ENCODE measurements at places on chromosomes 4 and X. TPM values are rescaled to one million over a fixed set of nuclear protein-coding genes. Genes with fewer than 3 reads are reported as not detected.

GRCh38 chr4:186915816-186916215 is 192.2 kb upstream of the FAT1 start:
- H3K4me3 ChIP-seq: no peak overlapping the region
- no peaks in the 10 kb centered on the region for H3K27me3 ChIP-seq
- no peaks in the 10 kb centered on the region for H3K36me3 ChIP-seq
- H3K4me1 ChIP-seq: 0 out of 2 replicates have a peak, but pooled peaks cover 3% of the 10 kb centered on the region
- no peak overlapping the region for H3K27ac ChIP-seq
- no peak for DNase-seq

- no peak overlapping the region for H3K4me3 ChIP-seq
- no peaks in the 10 kb centered on the region for H3K4me1 ChIP-seq
- no peaks in the 10 kb centered on the region for H3K27me3 ChIP-seq
- no peak for DNase-seq
- H3K27ac ChIP-seq: no peak overlapping the region
- H3K36me3 ChIP-seq: no peaks in the 10 kb centered on the region
Observed at GRCh38 chrX:13495232-13495631, 74.2 kb upstream of the EGFL6 start.

TRIM61 gene
- total RNA-seq: not detected

DNA sequence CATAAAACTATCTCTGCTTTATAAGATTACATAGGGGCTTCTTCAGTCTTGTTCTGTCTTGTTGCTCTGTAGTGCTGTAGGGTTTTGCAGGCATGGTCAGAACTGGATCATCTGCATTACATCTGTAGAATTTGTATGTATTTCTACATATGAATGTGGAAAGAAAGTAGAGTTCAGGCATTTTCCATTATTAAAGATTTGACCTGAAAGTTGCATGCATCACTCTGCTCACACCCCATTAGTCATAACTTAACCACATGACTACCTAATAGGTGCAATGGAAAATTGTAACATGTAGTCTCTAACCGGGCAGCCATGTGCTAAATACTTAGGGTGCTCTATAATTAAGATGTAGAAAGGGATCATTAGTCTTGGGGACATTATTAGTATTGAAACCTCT is 45.7 kb upstream of the AGA start:
- H3K4me1 ChIP-seq: peaks cover 19% of the 10 kb centered on the region
- no peaks in the 10 kb centered on the region for H3K27me3 ChIP-seq

EMCN gene
- total RNA-seq: not detected

DNA sequence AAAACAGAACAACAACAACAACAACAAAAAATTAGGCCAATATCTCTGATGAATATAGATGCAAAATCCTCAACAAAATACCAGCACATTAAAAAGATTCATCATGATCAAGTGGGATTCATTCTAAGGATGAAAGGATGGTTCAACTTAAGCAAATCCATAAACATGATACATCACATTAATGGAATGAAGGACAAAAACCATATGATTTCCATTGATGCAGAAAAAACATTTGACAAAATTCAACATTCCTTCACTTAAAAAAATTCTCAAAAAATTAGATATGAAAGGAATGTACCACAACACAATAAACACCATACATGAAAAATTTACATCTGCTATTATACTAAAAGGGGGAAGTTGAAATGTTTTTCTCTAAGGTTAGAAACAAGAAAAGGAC is 103.3 kb downstream of the IL15 start:
- H3K36me3 ChIP-seq: no peaks in the 10 kb centered on the region
- no peak overlapping the region for H3K4me3 ChIP-seq
- H3K4me1 ChIP-seq: no peaks in the 10 kb centered on the region
- DNase-seq: no peak
- H3K27me3 ChIP-seq: no peaks in the 10 kb centered on the region

NSG1 gene
- total RNA-seq: not detected

DNA sequence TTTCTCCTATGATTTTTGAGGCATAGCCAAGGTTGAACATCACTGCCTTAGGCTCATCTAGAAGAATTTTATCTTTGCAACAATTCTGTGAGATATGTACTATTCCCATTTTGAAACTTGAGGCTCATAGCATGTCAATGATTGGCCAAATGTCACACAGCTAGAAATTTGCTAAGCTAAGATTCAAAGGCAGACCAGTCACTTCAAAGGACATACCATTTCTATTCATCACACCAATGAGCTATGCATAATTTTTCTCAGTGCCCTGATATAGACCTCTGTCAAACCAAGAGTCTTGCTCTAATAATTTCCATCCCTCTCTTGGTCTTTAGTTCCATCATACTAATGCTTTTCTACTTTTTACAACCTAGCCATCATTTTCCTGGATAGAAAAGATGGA is 27.6 kb upstream of the SERTM2 start:
- H3K4me3 ChIP-seq: no peak overlapping the region
- H3K36me3 ChIP-seq: no peaks in the 10 kb centered on the region
- no peaks in the 10 kb centered on the region for H3K4me1 ChIP-seq
- no peak overlapping the region for H3K27ac ChIP-seq
- DNase-seq: no peak

GRCh38 chr4:127140306-127140705 is 492.5 kb upstream of the INTU start:
- no peaks in the 10 kb centered on the region for H3K27me3 ChIP-seq
- H3K4me1 ChIP-seq: peaks cover 3% of the 10 kb centered on the region
- DNase-seq: peak; percentile 41

GRCh38 chrX:14420841-14421240 is 108.5 kb upstream of the GLRA2 start:
- no peaks in the 10 kb centered on the region for H3K27me3 ChIP-seq
- H3K27ac ChIP-seq: no peak overlapping the region
- no peaks in the 10 kb centered on the region for H3K4me1 ChIP-seq
- no peaks in the 10 kb centered on the region for H3K36me3 ChIP-seq

GRCh38 chr4:13036841-13037240 is 447.3 kb downstream of the RAB28 start:
- no peak overlapping the region for H3K27ac ChIP-seq
- H3K36me3 ChIP-seq: no peaks in the 10 kb centered on the region
- H3K4me1 ChIP-seq: no peaks in the 10 kb centered on the region
- H3K27me3 ChIP-seq: no peaks in the 10 kb centered on the region
- DNase-seq: no peak
- H3K4me3 ChIP-seq: no peak overlapping the region

PCDH10 gene
- total RNA-seq: 0.23 TPM

- no peak overlapping the region for H3K4me3 ChIP-seq
- no peak for DNase-seq
- H3K27ac ChIP-seq: no peak overlapping the region
- H3K36me3 ChIP-seq: no peaks in the 10 kb centered on the region
- H3K27me3 ChIP-seq: no peaks in the 10 kb centered on the region
Observed at GRCh38 chrX:85024044-85024443, 20.4 kb downstream of the APOOL start.

- peak; percentile 13 for DNase-seq
- H3K4me3 ChIP-seq: no peak overlapping the region
- no peak overlapping the region for H3K27ac ChIP-seq
- no peaks in the 10 kb centered on the region for H3K36me3 ChIP-seq
- H3K27me3 ChIP-seq: no peaks in the 10 kb centered on the region
Observed at GRCh38 chr4:183783991-183784553, 121.0 kb upstream of the STOX2 start.

DNA sequence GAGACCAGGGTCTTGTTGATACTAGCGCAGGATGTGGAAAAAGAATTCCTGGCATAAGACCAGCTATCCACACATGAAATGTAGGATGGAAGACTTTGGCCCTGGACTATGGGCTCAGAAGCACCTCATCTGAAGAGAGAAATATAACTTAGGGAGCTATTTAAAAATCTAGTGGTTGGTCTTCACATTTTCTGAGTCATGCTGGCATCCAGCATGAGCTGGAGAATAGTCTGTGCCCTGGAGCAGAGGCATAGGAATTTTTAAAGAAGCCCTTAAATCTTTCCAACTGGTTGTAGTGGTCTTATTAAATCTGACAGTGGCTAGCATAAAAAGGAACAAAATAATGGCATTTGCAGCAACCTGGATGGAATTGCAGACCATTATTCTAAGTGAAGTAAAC is 86.3 kb downstream of the SMARCA5 start:
- no peaks in the 10 kb centered on the region for H3K4me1 ChIP-seq
- no peaks in the 10 kb centered on the region for H3K36me3 ChIP-seq
- peaks cover 15% of the 10 kb centered on the region for H3K27me3 ChIP-seq
- no peak for DNase-seq
- H3K4me3 ChIP-seq: no peak overlapping the region
- H3K27ac ChIP-seq: no peak overlapping the region

- no peaks in the 10 kb centered on the region for H3K27me3 ChIP-seq
- peak overlapping the region; percentile 87 for H3K27ac ChIP-seq
Observed at GRCh38 chr4:55175779-55176231, 50.4 kb upstream of the KDR start.

TRO gene
- not detected for total RNA-seq

- no peaks in the 10 kb centered on the region for H3K36me3 ChIP-seq
- DNase-seq: no peak
- no peak overlapping the region for H3K27ac ChIP-seq
- H3K4me1 ChIP-seq: no peaks in the 10 kb centered on the region
- H3K27me3 ChIP-seq: peaks cover 9% of the 10 kb centered on the region
- H3K4me3 ChIP-seq: no peak overlapping the region
Observed at GRCh38 chrX:446245-446644, 59.5 kb upstream of the PPP2R3B start.

GRCh38 chrX:102808336-102808735 is 87.8 kb downstream of the GPRASP3 start:
- no peaks in the 10 kb centered on the region for H3K27me3 ChIP-seq
- no peak overlapping the region for H3K4me3 ChIP-seq
- H3K36me3 ChIP-seq: no peaks in the 10 kb centered on the region
- DNase-seq: peak; percentile 2

FGFBP2 gene
- total RNA-seq: not detected

DNA sequence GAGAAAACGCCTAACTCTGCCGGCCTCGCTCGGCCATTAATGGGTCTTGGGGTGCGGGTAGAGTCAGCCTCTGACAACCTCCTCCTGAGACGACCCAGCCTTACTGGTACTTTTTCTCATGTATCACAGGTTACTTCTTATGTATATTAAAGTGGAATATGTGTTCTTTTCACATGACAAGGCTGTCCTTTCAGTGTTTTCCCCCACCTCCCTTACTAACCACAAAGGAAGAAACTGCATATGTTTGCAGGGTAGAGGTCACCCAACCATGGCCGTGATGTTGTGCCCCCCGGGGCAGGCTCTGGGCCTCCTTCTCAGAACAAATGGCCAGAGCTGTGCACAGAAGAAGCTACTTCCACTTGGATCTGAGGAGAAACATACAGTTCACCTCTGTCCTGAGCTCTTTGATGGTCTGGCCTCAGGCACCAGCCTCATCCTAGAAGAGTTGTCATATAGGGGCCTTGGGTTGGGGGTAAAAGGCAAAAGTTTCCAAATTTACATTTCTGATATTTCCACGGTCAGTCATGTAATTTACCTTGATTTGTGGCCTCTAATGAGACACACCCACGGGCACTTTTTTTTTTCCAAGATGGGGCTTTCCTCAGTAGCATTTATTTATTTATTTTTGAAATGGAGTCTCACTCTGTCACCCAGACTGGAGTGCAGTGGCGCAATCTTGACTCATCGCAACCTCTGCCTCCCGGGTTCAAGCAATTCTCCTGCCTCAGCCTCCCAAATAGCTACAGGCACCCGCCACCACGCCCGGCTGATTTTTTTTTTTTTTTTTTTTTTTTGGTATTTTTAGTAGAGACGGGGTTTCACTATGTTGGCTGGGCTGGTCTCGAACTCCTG is 1.9 kb downstream of the SOWAHD start:
- no peak for DNase-seq
- no peak overlapping the region for H3K4me3 ChIP-seq
- no peak overlapping the region for H3K27ac ChIP-seq

GABRG1 gene
- not detected for total RNA-seq

DNA sequence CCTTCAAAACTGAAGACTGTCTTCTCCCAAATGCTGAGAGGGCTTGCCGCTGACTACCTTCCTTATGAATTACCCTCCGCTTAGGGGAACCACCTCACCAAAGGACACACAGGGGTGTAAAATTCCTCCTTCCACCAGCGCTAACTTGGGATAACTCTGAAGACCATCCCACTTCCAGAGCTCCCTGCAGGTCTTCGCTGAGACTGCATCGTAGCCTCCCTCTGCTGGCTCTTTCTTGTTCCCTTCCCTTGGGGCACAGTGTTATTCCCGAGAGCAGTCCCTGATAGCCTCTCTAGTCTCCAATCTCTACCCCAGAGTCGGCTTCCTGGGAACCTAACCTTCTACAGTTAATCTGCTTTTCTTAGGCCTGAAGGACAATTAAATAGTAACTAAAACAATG is 725.5 kb upstream of the ATOH1 start:
- H3K4me1 ChIP-seq: no peaks in the 10 kb centered on the region
- no peaks in the 10 kb centered on the region for H3K36me3 ChIP-seq
- no peak overlapping the region for H3K27ac ChIP-seq
- no peaks in the 10 kb centered on the region for H3K27me3 ChIP-seq
- DNase-seq: no peak

- no peak overlapping the region for H3K4me3 ChIP-seq
- H3K4me1 ChIP-seq: peaks cover 12% of the 10 kb centered on the region
- H3K36me3 ChIP-seq: no peaks in the 10 kb centered on the region
- no peak overlapping the region for H3K27ac ChIP-seq
Observed at GRCh38 chr4:109925396-109925795, 12.7 kb downstream of the EGF start.

DNA sequence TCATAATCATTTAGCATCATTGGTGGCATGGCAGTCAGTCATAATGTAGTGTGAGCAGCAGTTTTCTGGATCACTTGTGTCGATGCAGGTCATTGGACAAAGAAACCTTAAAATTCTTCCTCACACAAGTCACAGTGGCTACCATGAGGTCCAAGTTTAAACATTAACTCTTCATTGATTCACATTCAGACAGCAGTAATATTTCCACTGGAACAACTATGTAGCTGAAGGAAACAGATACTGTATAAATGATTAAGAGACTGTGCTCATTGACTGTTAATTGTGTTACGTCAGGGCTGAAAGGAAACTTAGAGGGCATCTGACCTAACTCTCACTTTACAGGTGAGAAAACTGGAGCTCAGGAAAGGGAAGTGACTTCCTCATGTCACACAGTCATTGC is 261.8 kb downstream of the KLHL13 start:
- H3K27me3 ChIP-seq: no peaks in the 10 kb centered on the region
- DNase-seq: no peak

GRCh38 chrX:114332766-114333165 is 251.1 kb upstream of the HTR2C start:
- no peak overlapping the region for H3K4me3 ChIP-seq
- H3K4me1 ChIP-seq: no peaks in the 10 kb centered on the region
- H3K36me3 ChIP-seq: no peaks in the 10 kb centered on the region
- no peaks in the 10 kb centered on the region for H3K27me3 ChIP-seq
- no peak for DNase-seq

- H3K4me1 ChIP-seq: peaks cover 37% of the 10 kb centered on the region
- H3K36me3 ChIP-seq: no peaks in the 10 kb centered on the region
- peak overlapping the region; percentile 89 for H3K4me3 ChIP-seq
- H3K27ac ChIP-seq: peak overlapping the region; percentile 63
- DNase-seq: peak; percentile 31
Observed at GRCh38 chrX:107629540-107629909, 1.2 kb downstream of the PRPS1 start.

TMEM154 gene
- total RNA-seq: 8.1 TPM

- H3K4me3 ChIP-seq: no peak overlapping the region
- H3K36me3 ChIP-seq: no peaks in the 10 kb centered on the region
- peaks cover 19% of the 10 kb centered on the region for H3K4me1 ChIP-seq
- no peak for DNase-seq
- H3K27ac ChIP-seq: no peak overlapping the region
- no peaks in the 10 kb centered on the region for H3K27me3 ChIP-seq
Observed at GRCh38 chr4:147779451-147779850, 47.6 kb downstream of the ARHGAP10 start.
